Activated CD8-positive, alpha-beta memory T cell treated with anti-CD3 and anti-CD28 coated beads, Interleukin-2, amount 50 U/mL, for 4 hours (primary cell): ENCODE measurements at places on chromosomes 2 and 18.

DNA sequence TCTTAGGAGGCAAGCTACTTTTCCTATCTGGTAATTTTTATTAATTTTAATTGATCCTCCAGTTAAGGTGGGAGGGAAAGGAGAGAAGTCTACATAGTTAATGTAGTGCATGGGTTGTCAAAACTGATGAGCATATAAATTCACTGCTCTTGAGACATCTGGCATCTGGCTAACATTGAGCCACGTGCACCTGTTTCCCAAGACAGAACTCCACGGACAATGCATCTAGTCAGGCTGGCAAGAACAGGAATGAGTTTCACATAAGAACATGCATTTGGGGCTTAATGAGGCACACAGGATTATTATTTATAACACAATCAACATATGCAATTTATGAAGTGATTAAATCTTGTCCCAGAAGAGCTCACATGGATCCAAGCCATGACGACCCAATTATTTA is 16.2 kb upstream of the RAB1A start:
- DNase-seq: no peak

DNA sequence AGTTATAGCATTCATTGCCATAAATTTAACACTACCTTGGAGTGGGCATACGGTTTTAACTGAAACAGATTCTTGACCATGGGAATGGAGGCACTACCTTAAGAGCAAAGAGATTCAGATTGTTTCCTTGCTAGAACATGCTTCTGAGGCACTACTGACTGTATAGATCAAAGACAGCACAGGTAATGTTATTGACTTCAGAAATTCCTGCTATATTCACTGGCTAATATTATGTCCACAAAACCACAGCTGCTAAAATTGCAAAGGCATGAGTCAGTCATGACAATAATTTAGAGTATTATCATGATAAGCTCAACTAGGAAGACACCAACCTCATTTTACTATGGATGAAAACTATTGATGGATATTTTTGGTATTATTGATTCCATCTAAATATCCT is 39.4 kb downstream of the SLC8A1 start:
- no peak for DNase-seq

GRCh38 chr2:70340761-70341476 is 39.1 kb upstream of the FAM136A start:
- DNase-seq: no peak

GRCh38 chr18:48599391-48599790 is 60.6 kb downstream of the CTIF start:
- DNase-seq: no peak

- DNase-seq: no peak
Measured at GRCh38 chr2:138267161-138267901, 234.2 kb upstream of the SPOPL start.

GRCh38 chr2:108920686-108921085 is 68.3 kb downstream of the EDAR start:
- no peak for DNase-seq

DNA sequence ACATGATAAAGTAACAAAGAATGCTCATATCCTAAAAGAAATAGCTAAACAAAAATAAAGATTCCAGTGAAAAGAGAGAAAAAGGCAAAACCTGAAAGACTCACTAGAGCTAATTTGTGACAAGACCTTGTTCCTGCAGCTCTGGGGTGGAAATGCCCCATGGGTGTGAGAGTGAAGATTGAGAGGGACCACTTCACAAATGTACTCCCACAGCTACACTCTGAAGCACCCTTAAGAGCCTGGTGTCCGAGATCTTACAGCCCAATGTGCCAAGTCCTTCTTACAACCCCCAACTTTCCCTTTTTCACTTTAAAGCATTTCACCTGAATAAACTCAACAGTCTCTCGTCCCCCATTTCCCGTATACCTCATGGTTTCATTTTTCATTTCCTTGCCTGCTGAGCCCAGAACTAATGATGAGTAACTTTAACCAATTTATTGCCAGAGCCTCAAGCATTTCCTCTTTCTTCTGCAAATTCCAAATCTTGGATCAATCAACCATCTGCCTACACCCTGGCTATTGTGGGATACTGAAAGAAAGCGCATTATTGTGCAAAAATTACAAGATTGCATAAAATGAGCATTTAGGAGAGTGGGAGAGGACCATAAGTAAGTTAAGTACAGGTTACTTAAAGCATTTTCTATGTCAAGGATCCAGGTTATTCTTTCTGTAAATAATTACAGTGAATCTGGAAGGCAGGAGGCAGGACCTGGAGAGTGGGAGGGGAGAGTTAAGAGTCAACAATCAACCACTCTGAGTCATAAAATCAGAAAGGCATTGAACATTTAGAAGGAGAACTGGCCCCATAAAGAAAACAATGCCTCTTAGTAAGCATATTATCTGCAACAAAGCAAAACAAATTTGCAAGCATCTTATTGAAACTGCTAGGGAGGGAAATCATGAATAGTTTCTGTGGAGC is 804.4 kb upstream of the CELF4 start:
- no peak for DNase-seq

- DNase-seq: no peak
Measured at GRCh38 chr18:59833785-59834184, 66.0 kb upstream of the PMAIP1 start.

DNA sequence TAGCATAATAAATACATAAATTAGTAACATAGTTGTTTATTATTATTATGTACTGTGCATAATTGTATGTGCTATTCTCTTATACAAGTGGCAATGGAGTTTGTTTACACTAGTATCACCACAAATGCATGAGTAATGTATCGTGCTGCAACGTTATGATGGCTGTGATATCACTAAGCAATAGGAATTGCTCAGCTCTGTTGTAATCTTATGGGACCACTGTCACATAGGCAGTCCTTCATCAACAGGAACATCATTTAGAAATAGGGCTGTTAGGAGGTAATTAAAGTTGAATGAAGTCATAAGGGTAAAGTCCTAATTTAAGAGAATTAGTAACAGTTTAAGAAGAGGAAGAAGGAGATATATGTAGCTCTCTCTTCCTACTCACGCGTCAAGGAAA is 33.8 kb downstream of the TEX51 start:
- no peak for DNase-seq

- no peak for DNase-seq
Measured at GRCh38 chr18:32271672-32272208, 81.9 kb downstream of the MEP1B start.

GRCh38 chr2:231671270-231672050 is 36.9 kb upstream of the PTMA start:
- DNase-seq: no peak

DNA sequence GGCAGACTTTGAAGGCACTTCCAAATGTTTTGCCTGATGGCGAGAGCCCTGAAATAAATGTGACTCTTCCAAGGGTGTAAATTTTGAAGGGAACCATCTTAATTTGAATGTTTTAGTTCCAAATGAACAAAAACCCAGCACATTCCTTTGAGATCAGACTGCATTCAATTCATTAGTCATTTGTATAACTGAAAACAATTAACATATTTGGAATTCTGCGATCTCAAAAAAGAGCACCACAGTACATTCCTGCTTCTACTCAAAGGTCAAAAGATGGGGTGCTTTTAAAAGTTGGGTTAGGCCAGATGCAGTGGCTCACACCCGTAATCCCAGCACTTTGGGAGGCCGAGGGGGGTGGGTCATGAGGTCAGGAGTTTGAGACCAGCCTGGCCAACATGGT is 38.2 kb upstream of the CHRNA1 start:
- no peak for DNase-seq

GRCh38 chr2:10166676-10167292 is 44.2 kb downstream of the RRM2 start:
- no peak for DNase-seq

GRCh38 chr2:199409759-199410529 is 47.8 kb downstream of the SATB2 start:
- DNase-seq: no peak

GRCh38 chr18:45127405-45127804 is 446.7 kb downstream of the SETBP1 start:
- DNase-seq: no peak

- DNase-seq: no peak
Measured at GRCh38 chr2:177478029-177478428, 85.5 kb downstream of the AGPS start.

DNA sequence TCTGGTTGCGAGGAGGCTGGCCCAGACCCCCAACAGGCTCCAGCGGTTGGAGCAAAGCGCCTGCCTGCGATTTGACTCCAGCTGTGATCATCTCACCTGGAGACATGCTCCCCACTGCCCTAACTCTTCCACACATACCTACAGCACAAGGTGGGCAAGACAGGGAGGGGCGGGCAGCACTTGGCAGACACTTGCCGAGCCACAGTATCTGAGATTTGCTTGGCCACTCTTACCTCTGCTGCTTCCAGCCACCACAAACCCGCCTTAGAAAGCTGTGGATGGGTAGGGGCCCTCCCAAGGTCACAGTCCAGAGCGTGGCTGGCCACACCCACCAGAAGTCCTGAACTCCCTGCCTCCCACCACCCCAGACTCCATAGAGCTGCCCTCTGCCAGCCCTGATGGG is 8.2 kb downstream of the CYP26B1 start:
- no peak for DNase-seq

GRCh38 chr2:69181806-69182427 is 168.9 kb downstream of the ANTXR1 start:
- no peak for DNase-seq

- no peak for DNase-seq
Measured at GRCh38 chr2:180572346-180572745, 408.1 kb upstream of the UBE2E3 start.

DNA sequence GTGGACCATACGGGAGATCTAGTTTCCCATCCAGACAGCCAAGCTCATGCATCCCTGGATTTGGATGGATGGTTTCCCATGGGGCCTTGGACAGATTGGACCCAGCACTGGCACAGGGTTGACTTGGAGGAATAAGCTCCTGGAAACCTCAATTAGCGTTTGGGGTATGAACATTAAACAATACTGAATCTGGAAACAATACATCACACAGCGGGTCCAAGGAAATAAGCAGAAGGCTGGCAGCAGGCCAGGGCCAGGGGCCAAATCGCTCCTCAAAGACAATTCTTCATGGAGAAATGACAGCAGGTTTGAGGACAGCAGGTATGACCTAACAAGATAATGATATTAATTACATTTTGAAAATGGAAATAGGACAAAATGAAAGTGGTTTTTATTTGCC is 540.6 kb downstream of the RIT2 start:
- DNase-seq: no peak

- DNase-seq: no peak
Measured at GRCh38 chr2:215437614-215438013, 1.7 kb upstream of the FN1 start.

GRCh38 chr18:7155887-7156286 is 38.3 kb upstream of the LAMA1 start:
- DNase-seq: no peak

DNA sequence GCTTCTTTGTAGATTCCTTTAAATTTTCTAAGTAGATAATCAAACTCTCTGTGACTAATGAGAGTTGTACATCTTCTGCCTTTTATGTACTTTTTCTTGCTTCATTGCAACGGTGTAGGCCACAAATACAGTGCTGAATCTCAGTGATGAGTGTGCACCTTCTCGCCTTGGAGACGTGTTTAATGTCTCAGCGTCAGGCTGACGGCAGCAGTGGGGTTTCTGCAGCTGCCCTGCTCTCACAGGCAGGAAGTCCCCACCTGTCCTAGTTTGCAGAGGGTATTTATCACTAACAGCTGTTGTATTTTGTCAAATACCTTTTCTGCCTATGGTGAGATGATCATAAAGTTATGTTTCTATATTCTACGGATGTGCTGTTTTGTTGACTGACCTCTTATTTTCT is 13.3 kb downstream of the AGXT start:
- DNase-seq: no peak

GRCh38 chr2:20988905-20989304 is 55.0 kb downstream of the APOB start:
- no peak for DNase-seq

DNA sequence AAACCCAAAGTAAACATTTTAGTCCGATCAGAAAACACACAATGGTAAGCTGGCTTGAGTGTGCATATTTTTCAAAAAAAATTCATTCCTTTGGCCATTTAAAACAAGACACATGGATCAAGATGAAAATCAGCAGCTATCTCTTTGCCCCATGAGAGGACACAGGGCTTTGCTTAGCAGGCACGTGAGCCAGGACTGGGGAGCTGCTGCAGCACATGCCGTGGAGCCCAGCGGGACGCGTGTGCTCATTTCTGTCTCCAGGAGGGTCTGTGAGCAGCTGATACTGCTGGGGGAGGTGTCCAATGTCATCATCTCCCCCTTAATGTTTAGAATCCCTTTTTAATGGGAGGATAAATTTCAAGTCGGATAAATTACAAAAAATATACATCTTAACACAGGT is 49.8 kb upstream of the CNGA3 start:
- DNase-seq: no peak

DNA sequence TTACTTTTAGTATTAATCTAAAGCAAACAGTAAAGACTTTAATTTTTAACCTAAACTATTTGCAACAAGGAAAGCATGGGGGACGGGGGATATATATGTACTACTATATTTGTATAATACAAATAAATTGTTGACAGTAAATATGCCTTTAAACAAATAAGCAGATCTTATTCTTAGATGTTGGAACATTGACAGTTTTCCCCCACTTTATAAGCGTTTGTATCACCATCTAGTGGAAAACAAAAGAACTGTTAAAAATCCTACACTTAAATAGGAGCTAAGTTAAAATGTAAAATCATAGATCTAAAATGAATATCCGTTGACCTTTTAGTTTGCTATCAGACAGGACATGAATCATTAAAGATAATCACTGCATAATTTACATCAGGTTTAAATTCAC is 50.0 kb downstream of the RBBP8 start:
- no peak for DNase-seq

- peak; percentile 37 for DNase-seq
Measured at GRCh38 chr2:237968048-237968862, 1.4 kb downstream of the UBE2F start.

DNA sequence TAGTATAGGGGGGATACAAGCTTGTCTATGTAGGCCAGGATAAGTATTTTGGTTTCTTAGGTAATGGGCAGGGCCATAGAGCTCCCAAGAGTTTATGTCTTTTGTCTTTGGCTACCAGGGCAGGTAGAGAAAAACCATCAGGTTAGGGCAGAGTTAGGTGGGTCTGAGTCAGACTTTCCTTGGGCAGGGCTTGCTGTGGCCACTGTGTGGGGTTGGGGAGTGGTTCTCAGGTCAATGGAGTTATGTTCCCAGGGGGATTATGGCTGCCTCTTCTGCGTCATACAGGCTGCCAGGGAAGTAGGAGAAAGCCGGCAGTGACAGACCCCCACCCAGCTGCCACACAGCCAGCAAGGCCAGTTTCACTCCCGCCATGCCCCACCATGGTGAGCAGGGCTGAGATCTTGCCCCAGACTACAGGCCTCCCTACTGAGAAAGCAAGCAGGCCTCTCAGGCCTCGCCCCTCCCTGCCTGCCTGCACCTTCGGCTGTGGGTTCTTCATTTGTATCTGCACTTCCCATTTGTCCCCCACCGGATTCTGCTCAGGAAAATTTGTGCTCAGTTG is 55.5 kb downstream of the RPIA start:
- no peak for DNase-seq

DNA sequence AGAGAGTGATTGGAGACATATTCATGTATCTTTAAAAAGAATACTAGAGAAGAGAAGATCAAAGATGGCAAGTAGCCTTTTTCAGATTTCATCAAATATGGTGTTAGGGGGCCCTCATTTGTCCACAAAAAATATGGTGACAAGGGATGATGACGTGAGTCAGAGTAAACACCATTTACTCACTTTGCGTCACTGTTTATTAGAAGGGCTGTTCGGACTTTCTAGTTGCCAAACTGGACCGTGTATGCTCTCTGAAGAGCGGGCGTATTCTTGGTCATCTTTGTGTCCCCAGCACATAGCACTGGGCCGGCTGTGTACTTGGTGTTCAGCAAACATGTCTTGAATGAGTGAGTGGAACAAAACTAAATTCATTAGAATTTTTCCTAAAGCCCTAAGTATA is 37.5 kb downstream of the TTC39C start:
- no peak for DNase-seq
